Activated T-cell treated with anti-CD3 and anti-CD28 coated beads, Interleukin-2, amount 50 U/mL, for 24 hours (primary cell): ENCODE measurements at places on chromosomes 2 and 18.

- no peak for DNase-seq
Observed at GRCh38 chr2:120422465-120423160, 76.7 kb downstream of the INHBB start.

DNA sequence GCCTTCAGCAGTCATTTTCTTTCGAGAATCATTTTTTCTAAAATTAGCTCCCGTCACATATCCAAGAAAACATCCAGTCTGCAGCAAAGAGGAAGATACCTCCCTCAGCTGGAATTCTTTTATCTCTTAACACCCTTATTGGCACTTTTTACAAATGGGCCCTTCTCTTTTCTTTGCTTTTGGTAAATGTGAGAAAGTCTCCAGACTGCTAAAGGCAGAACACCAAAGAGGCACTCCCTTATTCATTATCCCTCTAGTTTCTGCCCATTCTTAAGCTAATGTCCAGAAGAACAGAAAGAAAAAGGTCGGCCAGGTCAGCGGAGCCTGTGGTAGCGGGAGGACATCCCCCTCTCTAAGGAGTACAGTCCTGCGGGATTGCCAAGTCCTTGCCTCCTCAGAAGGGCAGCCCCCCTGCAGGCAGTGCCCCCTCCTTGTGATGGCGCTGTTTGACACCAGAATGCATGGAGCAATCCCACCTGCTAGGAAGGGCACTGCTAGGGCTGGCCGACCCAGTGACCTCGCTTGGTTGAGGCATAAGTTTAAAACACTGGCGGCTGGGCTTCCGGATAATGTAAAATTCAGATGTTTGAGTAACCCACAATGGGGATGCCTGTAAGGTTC is 34.0 kb downstream of the ST6GAL2 start:
- no peak for DNase-seq

DNA sequence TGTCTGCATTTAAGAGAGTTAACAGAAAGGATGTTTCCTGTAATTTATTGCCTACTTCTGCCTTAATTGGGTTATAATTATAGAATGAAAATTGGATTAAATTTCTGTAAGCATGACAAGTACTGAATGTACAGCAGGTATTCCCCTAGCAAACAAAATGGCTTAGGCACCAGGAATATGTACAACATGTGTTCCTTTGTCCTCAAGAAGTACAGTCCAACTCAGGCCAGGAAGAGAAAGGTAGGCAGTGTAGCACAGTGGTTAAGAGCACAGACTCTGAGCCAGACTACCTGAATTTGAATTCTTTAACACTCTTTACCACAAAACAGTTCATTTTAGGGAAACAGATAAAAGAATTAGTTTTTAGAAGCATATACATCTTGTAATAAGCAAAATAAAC is 43.1 kb downstream of the COX7A2L start:
- DNase-seq, result no peak

GRCh38 chr2:100137866-100138570 is 4.4 kb downstream of the AFF3 start:
- no peak for DNase-seq

- DNase-seq, result no peak
Observed at GRCh38 chr18:76488190-76488589, 6.9 kb downstream of the ZNF516 start.

- no peak for DNase-seq
Observed at GRCh38 chr18:47150824-47151366, 595 bp upstream of the HDHD2 start.

DNA sequence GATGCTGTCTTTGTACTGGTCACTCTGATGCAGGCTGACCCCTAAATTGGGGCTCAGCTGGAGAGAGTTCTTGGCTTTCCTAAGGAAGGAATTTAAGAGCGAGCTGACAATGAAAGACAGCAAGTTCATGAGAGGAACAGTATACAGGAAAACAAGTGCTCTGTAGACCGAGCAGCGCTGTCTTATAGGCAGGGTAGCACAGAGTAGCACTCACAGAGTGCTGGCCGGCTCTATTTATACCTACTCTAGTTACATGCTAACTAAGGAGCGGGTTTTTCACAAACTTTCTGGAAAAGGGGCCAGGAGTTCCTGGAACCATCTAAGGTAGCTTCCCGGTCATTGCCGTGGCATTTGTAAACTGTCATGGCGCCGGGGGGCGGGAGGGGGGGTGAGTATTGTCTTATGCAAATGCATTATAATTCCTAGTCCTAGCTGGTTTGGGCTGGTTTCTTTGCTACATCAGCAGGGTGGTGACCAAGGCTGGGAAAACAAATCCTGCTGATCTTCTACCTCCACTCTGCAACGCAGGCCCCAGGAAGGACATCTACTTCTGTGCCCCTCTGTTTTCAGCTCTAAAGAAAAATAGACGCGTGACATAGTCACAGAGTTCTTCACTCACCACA is 31.6 kb upstream of the MAP3K20 start:
- no peak for DNase-seq

GRCh38 chr2:168562971-168563370 is 106.9 kb downstream of the CERS6 start:
- no peak for DNase-seq

GRCh38 chr2:45743531-45744396 is 92.3 kb downstream of the PRKCE start:
- no peak for DNase-seq

GRCh38 chr18:78558948-78559347 is 420.7 kb upstream of the SALL3 start:
- no peak for DNase-seq

DNA sequence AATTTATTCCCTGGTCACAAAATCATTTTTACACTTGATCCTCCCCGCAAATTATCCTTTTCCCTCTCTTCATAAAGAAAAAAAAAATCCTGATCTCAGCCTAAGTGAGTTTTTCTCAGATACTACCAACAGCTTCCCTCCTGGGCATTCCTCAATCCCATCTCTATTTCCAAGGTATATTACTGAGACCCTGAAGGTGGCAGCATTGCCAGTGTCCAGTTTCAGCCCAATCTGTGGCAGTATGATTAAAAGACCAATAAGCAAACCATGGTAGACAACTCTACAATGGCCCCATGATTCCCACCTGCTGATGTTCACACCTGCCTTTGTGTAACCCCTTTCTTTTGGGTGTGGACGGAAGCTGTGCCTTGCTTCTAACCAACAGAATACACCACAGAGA is 45.1 kb downstream of the CCDC93 start:
- DNase-seq, result no peak

GRCh38 chr2:75140288-75140687 is 59.0 kb downstream of the TACR1 start:
- DNase-seq, result no peak

DNA sequence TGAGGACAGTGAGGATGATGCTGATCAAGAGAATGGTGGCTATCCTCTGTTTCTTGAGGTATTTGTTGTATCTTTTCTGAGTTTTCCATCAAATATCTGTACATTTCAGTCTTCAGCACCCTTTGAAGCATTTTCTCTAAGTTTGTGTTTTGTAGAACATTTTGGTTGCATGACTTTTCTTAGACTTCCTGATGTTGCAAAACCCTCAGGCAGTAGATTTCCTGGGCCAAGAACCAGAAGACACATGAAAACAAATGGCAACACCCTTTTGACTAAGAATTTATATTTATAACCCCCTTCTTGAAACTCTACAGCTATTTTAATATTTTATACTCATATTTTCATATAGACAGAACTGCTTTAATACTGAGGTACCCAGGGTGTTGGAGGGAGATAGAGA is 16.2 kb downstream of the HNMT start:
- DNase-seq, result no peak

GRCh38 chr18:21489119-21489750 is 111.3 kb downstream of the ESCO1 start:
- no peak for DNase-seq

GRCh38 chr2:169160926-169161481 is 91.6 kb downstream of the DHRS9 start:
- no peak for DNase-seq

- DNase-seq, result no peak
Observed at GRCh38 chr2:128291844-128292598, 26.6 kb downstream of the HS6ST1 start.
